ENCODE measurements at places on chromosomes 11 and 22.

GRCh38 chr22:22462813-22463567, 45.6 kb downstream of the ZNF280B start:
- DNase-seq: no peak

DNA sequence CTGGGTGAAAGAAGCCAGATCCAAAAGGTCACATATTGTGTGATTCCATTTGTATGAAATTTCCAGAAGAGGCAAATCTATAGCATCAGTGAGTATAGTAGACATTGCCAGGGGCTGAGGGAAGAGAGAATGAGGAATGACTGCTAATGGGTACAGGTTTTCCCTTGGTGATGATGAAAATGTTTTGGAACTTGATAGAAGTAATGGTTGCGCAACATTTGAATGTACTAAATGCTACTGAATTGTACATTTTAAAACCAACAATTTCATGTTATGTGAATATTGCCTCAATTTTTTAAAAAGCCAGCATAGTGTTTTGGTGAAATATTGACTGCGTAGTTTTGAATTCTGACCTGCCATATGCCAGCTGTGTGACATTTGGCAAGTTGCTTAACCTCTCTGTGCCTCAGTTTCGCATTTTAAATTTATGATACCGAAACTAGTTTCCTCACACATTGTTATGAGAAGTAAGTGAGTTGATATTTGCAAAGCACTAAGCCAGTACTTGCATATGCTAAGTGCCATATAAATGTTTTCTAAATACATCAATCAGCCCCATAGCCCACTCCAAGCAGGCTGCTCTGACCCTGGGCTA, 75.4 kb upstream of the TMEM45B start:
- no peak for DNase-seq

- DNase-seq: no peak
Observed at GRCh38 chr22:32544953-32545558, 70.4 kb downstream of the FBXO7 start.

DNA sequence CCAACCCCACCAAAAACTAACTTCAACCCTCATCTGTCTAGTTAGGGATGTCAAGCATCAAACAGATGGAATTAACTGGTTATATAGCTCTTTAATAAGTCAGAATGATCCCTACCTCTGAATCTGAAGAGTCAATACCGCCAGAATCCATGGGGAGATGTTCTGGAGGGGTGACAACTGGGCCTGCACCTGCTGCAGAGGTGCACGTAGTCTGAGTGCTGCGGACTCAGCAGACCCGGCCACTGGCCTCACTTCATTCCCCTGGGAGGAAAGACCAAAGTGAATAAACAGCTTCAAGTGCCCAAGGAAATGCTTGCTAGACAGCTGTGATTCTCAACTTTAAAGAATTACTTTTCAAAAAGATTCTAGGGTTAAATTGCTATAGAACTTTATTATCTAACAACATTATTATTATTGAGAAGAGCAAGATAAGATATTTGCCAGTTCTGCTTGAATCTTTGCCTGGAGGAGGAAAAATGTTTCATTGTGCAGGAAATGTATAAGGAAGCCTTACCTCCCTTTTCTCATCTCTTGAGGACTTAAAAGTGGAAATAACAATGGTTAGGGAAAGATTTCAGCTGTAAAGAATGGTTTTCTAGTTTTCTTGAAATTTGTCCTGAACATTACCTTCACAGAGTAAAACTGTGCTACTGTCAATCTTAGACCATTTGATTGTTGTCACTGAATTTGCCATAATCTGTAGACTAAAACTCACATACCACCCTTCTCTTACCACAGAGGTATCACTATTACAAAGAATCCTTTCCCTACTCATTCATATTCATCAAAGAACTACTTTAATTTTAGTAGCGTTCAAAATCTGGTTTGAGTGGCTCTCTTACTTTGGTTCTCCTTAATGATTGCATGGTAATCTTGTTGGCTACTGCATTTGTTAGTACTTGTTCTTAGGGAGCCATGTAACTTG, 4.2 kb downstream of the XBP1 start:
- no peak for DNase-seq

DNA sequence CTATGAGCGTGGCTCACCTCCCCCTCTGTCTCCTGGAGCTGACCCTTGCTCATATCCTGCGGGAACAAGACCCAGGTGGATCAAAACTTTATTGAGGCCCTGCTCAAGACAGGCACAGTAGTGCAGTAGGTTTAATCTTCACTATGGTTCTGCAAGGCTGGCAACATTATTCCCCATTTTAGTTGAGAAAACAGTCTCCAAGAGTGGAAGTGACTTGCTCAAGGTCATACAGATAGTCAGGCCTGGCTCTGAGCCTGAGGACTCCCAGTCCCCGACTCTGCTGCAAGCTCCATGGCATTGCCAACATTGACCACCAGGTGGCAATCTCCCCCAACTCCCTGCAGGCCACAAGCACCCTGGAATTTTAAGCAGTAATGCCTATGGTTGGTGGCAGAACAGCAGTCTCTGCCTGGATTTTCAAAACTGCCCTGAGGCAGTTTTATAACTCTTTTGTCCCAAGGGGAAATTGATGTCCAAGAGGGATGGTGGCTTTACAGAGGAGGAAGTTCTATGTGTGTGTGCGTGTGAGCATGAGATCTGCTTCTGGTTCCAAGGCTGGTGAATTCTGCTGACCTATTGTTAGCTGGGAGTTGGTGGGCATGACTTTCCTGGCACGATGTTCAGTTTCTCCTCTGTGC, 34.1 kb downstream of the NEU3 start:
- peak; percentile 79 for DNase-seq

DNA sequence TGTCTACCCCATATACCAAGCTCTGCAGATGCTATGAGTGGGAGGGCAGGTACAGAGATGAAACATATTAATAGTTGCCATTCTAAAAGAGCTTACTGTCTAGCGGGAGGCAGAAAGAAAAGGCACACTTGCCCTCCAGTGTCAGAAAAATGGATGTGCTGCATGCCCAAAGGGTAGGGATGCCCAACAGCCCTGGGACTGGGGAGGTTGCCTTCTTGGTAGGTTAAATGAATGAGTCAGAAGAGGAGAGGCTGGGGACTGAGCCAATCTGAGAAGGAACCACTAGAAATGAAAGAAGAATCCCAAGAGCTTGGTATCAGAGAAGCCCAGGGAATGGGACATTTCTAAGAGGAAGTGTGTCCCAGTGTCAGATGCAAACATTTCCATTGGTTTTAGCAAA, 1.2 kb downstream of the BIRC3 start:
- DNase-seq: peak; percentile 45
